ENCODE measurements at places on chromosomes 6 and 20.

DNA sequence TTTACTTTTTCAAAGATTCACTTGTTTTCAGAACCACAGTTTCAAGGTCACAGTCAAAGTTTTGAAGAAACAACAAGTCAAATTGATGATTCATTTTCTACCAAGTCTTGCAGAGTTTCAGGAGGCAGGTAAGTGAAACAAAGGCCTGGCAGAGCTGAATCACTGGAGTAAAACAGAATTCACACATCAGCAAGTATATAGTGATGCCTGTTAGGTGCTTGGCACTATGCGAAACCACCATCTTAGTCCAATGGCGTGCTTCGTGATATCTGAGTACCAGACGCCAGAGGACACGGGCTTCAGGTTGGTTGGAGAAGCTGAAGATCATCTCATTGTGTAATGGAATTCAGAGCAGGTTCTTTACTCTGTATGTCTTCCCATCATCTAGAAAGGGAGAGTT is 75.9 kb downstream of the RTN4IP1 start:
- no peak for DNase-seq

GRCh38 chr6:51466427-51466826 is 621.0 kb downstream of the PKHD1 start:
- no peak for DNase-seq

- DNase-seq: no peak
Observed at GRCh38 chr6:21591446-21591845, 2.1 kb upstream of the SOX4 start.

DNA sequence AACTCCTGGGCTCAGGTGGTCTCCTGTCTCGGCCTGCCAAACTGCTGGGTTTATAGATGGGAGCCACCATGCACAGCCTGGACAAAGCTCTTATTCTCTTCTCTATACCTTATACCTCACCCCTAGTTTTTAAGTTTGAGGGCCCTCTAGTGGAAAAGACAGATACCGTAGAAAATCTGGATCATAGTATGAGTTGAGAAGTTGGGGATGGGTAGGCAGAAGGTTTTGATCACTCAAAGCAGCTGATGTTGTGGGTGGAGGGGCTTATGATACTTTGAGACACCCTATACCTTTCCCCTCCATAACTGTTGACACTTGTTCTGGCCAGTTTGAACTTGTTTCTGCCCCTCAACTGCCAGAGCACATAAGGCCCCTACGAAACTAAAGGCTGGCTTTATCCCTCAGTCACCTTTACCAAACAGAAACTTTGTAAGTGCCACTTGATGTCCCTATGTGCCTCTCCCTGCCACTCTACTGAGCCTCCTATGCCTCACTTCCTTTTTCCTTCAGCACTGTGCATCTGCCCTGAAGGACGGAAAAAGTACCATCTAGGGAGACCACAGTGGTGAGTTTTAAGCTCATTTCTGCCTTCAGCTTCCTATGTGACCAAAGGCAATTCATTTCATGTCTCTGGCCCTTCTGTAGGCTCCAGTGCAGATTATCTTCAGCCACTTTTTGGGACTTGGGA is 28.6 kb downstream of the RALY start:
- DNase-seq: peak; percentile 65

- no peak for DNase-seq
Observed at GRCh38 chr20:2839732-2840137, 720 bp downstream of the PCED1A start.

DNA sequence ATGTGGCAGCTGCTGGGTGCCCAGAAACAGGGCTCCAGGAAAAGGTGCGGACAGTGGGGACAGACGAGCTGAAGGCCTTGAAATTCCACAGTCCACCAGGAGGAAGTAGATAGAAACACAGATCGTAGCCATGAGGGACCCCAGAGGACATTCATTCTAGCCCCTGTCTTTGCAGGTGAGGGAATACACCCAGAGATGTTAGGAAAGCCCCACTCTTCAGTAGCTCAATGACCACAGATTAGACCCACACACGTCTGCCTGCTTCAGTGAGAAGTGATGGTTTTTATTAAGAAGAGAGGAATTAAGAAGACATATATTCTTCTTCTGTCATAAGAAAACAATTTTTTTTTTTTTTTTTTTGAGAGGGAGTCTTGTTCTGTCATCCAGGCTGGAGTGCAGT is 123.0 kb downstream of the MAP3K7 start:
- no peak for DNase-seq

GRCh38 chr20:45416917-45417316 is 976 bp downstream of the PIGT start:
- DNase-seq: no peak

GRCh38 chr20:6802227-6802626 is 34.7 kb downstream of the BMP2 start:
- no peak for DNase-seq

GRCh38 chr20:63574156-63574828 is at the start of gene HELZ2:
TSS of gene HELZ2 (minus strand) at chr20:63574239. CDS start at chr20:63572385, 1,854 bp downstream.
- peak; percentile 85 for DNase-seq

DNA sequence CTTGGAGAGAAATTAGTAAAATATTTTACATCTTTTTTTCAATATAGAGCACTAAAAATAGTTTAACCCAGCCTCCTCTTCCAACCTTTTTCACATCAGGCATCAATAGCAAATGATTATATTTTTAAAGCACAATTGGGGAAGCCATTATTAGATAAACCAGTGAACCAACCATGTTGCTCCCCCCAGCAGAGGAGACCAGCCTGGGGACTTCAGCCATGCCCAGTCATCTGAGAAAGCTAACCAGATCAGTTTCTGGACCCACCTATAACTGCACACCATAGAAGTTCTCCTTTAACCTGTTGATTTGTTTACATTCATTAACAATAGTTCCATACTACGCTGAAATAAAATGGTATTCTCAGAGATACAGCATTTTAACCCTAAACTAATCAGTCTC is 13.8 kb upstream of the SDHAF4 start:
- DNase-seq: no peak

DNA sequence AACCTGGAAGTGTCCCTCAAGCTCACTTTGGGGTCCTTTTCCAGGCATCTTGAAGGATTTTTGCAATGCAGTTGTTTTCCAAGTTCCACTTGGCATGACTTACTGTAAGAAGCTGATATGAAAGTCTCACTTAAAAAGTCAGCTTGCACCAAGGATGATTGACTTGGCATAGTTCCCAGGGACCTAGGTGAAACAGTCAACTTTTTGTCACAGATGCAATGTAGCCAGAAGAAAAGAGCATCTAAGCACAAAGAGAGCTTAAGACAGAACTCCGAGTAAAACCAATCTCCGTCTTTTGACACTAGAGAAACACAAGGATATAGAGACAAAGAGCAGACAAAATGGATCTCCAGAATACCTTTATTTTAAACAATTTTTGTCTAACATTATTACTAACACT is 2.6 kb upstream of the ZSCAN12 start:
- DNase-seq: no peak

DNA sequence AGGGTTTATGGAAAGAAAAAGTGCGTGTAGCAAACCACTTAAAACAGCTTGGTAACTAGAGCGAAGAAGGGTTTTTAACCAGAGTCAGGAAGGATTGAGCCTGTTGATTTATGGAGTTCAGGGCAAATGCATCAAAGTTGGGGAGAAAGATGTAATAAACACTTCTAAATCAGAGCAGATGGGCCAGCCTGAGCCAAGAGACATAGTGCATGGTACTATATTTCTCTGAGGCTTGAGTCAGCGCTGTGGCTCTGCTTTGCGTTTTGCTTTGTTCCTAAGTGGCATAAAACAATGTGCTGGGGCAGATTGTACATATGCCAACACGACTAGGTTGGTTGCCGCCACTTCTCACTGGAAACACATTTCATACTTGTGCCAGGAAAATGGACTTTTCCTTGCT is 111.3 kb downstream of the BCKDHB start:
- DNase-seq: no peak

- no peak for DNase-seq
Observed at GRCh38 chr6:150866991-150867501, 1.5 kb downstream of the MTHFD1L start.

DNA sequence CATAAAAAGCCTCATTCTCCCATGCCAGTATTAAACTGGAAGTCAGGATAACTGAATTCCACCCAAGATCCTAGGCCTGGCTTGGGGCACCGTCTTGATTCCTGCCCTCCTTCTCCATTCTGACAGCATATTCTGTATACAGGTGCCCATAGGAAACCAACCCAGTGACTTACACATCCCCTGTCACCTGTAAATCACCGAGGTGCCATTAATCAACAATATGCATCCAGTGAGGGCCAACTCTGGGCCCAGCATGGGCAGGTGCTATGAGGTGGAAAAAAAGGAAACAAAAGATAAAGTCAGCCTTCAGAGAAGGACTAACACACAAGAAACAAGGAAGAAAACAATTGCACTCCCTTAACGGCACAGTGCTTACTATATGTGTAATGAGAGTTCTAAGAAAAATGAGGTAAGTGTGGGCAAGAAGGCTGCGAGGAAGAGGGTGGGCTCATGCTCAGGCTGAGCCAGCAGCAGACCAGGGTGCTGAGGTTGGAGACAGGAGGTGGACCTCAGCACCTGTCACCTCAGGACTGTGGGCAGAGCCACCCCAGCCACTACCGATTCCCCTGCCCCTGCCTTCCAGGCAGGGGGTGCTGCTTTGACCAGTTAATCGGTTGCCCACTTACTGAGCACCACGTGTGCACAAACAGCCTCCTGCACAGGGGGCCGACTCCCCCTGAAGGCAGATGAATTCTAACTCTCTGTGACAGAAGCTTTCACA is 105.9 kb downstream of the TRERF1 start:
- no peak for DNase-seq

DNA sequence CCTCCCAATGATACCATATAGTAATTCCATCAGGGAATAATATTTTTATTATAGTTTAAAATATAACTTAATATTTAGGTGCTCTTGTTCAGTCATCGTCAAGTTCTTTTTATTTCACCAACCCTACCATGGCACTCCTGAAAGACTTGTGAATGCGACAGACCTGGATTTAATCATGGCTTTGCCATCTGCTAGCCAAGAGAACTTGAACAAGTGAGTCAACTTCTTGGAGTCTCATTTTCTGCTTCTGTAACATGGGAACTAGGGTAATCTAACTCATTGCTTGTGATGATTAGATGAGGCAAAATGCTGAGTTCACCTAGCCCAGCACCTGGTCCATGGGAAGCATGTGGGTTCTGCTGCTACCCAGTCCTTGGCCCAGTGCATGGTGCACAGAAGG is 62.9 kb downstream of the ESR1 start:
- no peak for DNase-seq

- peak; percentile 73 for DNase-seq
Observed at GRCh38 chr6:84466511-84466910, 239.1 kb upstream of the CEP162 start.

GRCh38 chr20:43724383-43724782 is 2.4 kb downstream of the GTSF1L start:
- no peak for DNase-seq

DNA sequence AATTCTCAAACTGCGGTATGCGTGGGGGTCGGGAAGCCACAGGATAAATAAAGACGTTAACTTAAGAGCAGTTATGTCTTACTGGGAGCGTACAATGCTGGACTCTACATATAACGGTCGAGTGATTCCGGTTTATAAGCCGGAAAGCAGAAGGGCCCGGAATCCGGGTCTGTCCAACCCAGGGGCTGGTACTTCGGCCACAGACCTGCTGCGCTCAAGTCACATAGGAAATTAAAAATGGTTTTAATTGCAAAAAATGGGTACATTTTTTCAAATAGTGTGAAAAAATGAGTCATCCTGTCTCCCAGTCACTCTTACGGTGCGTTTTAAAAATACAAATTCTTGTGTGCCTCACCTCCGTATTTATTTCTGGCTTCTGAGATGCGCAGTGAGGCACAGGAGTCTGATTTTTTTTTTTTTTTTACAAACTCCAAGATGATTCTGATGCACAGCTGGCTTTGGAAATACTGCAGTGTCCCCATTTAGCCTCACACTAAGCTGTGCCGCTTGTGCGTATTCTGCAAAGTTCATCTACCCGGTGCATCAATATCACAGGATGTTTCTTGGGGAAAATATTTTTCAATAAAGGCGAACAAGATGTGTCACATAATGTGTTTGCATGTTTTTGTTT is 1.0 kb downstream of the PCIF1 start:
- DNase-seq: no peak

GRCh38 chr6:138331444-138331843 is 46.3 kb upstream of the SMIM28 start:
- DNase-seq: no peak

GRCh38 chr6:32700391-32701040 is 34.1 kb upstream of the HLA-DQB1 start:
- DNase-seq: peak; percentile 65

DNA sequence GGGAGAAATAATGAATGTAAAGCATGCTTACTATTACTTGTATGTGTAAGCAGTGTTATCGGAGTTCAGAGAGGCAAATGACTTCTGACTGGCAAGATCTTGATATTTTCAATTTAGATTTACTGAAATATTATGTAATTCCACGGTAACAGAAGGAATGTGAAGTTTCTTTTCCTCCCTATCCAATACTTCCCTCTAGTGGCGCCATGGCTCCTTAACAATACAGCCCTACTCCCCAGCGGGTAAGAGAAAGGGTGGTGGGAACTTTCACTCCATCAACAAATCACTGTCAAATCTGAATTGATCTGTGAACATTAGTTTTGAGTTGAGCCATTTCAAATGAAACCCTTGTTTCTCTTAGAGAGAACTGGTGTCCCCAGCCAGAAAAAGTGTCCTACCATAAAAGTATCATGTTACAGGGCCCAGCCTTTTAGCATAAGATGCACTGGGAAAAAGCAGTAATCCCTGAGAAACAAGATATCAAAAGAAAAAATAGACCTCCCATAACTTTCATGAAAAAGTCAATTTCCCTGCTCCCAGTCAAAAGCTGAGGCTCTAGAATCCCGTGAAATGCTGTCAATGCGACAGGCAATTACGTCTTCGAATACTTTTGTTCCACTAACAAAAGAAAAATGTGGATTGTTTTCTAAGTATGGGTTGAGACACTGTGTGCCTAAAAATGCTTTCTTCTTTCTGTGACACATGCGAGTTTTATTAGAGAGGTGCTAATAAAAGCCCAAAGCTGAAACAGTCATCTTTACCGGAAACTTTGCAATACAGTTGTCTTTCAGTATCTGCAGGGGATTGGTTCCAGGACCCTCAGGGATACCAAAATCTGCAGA is 12.9 kb downstream of the COX7A2 start:
- DNase-seq: peak; percentile 81

GRCh38 chr6:113980937-113981554 is 10.1 kb upstream of the HDAC2 start:
- DNase-seq: peak; percentile 47

DNA sequence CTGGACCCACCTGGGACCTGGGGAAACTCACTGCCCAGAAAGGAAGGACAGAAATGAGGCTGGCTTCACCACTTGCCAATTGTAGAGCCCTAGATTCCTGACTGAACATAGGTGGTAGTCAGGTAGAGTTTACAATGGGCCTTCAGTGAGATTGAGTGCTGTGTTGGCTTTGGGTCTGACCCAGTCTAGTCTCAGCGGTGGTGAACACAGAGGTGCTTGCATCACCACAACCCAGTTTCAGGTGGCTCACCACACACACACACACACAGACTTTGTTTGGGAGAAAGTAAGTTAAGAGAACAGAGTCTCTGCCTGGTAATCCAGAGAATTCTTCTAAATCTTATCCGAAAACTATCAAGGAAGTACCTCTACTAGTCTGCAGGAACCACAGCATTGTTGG is 266.1 kb upstream of the EPHA7 start:
- no peak for DNase-seq

Data from ELR (cell line).